ENCODE measurements at places on chromosomes 11 and 22.

DNA sequence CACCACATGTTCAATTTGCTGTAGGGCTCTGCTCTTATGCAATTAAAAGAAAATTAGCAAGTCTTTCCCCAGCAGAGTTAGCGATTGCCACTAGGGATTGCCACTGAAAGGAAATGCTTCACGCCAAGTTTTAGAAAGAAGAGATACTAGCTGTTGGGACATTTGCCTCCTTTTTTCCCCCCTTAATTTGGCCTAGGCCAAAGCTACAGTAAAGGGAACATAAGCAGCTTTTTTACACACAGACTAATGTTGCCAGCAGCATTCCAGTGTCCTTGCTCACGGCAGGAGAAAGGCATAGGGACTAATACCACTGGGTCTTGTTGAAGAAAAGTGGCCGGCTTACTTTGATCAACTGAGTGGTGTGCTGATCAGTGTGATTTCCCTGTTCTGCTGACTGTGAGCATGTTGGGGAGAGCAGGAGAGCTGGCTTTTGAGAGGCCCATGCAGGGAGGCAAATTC lies 71.2 kb downstream of the PHF21A start:
- no peak for DNase-seq

- no peak for DNase-seq
These were observed 6.8 kb downstream of the GTSE1 start for GRCh38 chr22:46303347-46303965.

DNA sequence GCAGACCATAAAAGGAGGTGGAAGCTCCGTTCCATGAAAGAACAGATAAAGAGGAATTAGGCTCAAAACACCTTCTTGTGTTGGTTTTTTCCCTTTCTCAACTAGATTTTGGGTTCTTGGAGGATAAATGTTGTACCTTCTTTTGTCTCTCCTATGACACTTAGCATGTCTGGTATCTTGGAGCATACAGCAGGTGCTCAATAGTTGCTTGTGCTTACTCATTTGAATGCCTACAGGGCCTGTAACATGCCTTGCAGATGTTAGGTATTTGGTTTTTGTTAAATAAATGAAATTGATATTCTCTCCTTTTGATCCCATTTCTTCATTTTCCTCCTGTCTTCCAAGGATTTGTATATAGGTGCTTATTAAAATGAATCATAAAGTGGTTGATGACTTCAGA lies 16.4 kb upstream of the PLET1 start:
- no peak for DNase-seq

DNA sequence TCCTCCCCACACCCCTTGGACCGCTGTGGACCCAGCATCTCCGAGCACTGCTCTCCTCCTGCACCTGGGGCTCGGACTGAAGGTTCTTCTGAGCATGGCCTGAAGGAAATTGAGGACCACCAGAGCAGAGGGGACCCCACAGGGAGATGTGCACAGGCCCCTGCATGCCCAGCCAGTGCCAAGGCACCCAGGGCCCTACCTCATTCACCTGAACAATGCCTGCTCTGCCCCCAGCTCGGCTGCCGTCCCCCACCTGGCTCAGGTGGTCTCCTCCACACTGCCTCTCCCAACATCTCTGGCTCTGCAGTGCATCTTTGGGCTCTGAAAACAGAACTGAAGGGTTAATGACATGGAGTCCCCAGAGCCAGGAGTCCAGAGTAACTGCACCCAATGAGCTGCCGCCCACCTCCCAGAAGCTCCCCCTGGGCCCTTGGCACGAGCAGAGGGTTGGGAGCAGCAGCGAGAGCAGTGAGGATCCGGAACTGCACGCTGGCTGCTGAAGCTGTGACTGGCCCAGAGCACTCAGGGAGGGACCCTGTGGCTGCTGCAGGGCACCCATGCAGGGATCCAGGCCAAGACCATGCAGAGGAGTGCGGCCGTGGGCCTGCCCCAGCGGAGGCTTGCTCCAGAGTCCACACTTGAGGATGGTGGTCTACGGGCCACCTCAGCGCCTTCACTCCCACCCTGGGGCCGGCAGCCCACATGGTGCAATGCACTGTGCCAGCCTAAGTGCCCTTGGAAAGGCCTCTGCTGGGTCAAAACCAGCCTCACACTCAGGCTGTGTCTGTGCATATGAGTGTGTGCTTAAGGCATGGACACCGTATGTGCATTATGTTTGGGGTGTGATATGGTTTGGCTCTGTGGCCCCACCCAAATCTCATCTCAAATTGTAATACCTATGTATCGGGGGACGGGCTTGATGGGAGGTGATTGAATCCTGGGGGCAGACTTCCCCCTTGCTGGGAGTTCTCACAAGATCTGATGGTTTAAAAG lies 686.1 kb downstream of the TBC1D22A start:
- no peak for DNase-seq

GRCh38 chr11:60305906-60306619 lies 21.0 kb upstream of the MS4A6E start:
- no peak for DNase-seq

DNA sequence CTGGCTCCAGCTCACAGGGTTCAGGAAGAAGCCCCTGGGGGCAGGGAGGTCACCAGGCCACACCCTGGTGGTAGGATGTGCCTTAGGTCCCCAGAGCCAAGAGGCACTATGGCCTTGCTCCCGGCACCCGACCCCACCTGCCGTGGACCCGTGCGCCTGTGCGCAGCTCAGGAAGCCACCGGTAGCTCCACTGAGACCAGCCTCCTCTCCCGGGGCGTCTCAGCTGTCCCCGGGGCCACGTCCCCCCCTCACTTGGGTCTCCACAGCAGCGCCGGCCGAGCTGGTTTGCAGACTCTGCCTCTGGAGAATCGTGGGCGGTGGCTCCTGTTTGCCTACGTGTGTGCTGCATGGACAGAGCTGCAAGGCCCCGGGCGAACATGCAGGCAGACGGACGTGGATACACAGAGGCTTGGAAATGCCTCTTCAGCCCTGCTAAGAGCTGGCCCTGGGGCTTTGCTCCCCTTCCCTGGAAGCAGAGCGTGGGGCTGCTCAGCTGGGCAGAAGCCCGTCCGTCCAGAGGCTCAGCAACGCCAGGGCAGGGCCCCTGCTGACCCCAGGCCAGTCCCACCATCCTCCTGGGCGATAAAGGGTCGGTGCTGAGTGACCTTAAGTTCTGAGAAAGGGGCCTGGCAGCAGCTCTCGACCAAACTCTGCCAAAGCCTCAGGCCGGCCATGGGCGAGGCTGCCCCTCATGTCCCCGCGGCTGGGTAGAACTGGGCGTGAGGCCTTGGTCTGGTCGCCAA lies 15.3 kb upstream of the MUC5B start:
- no peak for DNase-seq

DNA sequence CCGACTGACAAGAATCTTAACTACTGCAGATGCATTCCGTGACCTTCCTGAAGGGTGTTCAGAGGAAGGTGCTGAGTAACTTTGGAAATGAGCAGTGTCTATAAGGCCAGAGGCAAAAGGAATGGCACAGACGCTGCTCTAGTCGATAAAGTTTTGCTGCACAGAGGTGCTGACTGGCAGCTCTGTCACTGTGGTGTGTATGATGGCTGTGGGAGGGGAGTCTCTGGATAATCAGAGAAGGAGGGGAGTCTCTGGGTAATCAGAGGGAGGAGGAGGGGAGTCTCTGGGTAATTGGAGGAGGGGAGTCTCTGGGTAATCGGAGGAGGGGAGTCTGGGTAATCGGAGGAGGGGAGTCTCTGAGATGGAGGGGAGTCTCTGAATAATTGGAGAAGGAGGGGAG lies 18.4 kb downstream of the PTDSS2 start:
- no peak for DNase-seq

DNA sequence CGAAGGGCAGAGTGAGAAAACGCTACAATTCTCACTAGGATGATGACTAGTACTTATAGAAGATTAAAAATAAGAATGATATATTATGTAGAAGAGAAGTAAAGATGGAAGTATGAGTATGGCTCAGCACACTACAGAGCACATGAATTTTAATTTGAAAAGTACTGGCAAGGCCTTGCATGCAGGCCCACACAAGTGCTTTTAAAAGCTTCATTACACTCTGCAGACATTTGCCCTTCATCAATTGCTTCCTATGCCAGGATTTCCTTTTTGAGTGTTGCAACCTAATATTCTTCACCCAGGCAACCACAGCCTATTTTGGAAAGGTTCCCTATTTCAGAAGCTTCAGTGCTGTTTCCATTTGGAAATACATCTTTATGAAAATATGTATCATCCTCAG lies 81.1 kb downstream of the LARGE2 start:
- DNase-seq: no peak

DNA sequence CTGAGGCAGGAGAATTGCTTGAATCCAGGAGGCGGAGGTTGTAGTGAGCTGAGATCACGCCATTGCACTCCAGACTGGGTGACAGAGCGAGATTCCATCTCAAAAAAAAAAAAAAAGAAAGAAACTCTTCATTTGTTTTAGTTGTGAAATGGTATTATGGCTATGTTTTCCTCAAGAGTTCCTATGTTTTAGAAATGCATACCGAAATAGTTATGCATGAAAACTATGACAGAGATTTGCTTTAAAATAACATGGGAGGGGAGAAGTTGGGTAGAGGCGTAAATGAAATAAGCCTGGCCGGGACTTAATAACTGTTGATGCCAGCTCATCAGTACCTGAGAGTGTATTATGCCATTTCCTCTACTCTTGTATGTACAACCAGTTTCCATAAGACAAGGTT lies 48.3 kb downstream of the FEZ1 start:
- no peak for DNase-seq

Measured in NAMALWA (cell line).